ENCODE measurements at places on chromosomes 2 and 18.
A peak's percentile ranks its signal among the peaks of the same experiment; 100 is the strongest.

DNA sequence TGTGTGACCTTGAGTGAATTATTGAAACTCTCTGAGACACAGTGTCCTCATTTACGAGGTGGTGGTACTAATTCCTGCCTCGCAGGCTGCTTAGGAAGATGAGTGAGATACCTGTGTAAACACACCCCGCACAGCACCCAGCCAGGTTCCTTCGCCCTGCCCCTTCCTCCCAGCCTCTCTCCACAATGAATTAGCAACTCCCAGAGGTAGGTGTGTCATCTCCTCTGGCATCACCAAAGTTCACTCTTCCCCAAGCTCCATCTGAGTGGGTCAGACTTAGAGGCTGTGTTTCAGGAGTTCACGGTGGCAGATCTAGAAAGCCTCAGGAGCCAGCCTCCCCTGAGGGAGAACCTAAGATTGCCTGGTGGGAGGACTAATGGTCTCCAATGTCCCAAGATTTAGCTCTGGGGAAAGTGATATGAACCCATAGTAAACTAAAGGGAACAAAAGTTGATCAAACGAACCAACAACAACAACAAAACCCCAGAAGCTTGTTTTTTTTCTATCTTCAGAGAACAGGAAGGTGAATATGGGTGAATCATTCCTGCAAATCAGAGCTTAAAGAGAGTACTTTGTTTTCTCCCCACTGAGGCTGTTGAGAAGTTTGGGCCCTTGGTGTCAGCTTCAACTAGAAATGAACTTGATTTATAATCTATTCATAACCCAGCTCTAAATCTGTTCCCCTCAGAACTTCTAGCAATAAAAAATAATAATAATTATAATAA is 44.4 kb upstream of the NRP2 start:
- no peak for DNase-seq

DNA sequence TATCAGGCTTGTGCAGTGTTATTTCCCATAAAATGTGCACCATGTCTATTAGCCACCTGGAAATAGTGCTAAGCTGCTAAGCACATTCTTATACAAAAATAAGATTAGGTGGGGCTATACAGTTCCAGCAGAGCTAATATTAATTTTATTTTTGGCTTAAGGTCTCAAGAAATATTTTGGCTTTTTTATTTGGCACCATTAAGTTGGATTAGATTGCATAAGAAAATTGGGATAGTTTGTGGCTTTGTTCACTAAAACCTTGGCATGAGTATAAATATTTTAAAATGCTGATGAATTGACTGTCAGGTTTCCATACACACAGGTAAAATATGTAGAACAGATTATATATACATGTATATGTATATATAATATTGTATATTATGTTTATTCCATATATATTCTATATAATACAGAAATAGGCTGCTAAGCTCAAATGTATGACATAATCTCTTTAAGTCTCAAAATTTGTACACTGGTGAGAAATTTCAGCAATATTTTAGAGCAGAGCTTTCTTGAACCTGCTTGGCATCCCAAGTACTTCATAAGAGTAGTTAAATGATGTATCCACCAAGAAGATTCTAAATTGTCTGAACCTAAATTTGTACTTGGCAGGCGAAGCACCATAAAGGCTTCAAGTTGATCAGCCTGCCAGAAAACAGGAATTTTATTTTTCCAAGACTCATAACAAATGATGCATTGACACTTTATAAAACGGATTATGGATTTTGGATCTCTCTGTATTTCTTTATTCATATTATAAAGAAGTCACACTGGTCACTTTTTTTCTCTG is 32.6 kb downstream of the CCDC102B start:
- DNase-seq: no peak

GRCh38 chr2:228401065-228401912 is 219.8 kb upstream of the SPHKAP start:
- no peak for DNase-seq

DNA sequence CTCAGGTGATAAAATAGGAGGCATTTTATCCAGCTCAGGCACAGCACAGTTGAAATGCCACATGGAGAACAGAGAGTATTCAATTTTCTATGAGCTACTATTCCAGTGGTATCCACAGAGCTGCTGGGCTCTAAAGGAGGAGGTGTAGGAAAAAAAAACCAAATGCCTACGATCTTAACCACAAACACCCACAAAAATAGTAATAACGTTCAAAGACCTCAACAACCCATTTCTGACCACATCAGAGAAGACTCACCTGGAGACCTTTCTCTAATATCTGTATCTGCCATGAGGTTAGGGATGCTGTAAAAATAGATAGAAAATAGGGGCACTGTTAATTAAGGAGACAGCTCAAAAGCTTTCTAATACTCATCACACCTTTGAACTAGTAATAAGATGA is 294.6 kb upstream of the PARD3B start:
- no peak for DNase-seq

- no peak for DNase-seq
These were observed 448.9 kb downstream of the NBAS start for GRCh38 chr2:15112216-15112615.

GRCh38 chr18:37482433-37482832 is 83.2 kb downstream of the CELF4 start:
- no peak for DNase-seq

DNA sequence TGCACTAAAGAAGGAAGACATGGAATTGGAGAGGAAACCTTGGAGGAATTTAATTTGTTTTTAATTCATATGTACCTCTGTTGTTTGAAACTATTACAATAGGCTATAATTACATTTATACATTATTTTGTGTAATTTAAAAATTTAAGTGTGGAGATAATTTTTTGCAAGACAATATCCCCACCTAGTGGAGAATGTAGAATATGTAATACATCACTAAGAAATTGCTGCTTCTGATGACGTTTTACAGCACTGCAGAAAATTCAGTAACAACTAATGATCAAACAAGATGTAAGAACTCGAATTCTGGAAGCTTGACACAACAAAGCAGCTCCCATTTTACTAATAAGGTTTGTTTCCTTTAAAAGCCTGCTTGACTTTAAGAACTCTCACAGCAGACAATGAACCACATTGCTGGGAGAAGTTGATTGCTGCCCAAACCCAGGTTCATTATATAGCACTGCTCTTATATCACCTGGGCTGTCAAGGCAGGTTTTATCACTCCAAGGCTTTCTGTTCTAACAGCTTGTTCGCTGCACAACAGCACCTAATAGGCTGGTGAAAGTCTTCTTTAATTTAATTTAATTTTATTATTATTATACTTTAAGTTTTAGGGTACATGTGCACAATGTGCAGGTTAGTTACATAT is 53.4 kb downstream of the THADA start:
- DNase-seq: no peak

GRCh38 chr18:332721-333510 is 65.1 kb upstream of the THOC1 start:
- DNase-seq: no peak

- DNase-seq: no peak
These were observed 120.2 kb downstream of the FEZ2 start for GRCh38 chr2:36477746-36478145.

GRCh38 chr2:100451734-100452133 is 18.5 kb upstream of the NMS start:
- no peak for DNase-seq

GRCh38 chr2:73134471-73134870 is 21.7 kb upstream of the RAB11FIP5 start:
- DNase-seq: no peak

- DNase-seq: no peak
These were observed 293.0 kb downstream of the RDH14 start for GRCh38 chr2:18267501-18267900.

DNA sequence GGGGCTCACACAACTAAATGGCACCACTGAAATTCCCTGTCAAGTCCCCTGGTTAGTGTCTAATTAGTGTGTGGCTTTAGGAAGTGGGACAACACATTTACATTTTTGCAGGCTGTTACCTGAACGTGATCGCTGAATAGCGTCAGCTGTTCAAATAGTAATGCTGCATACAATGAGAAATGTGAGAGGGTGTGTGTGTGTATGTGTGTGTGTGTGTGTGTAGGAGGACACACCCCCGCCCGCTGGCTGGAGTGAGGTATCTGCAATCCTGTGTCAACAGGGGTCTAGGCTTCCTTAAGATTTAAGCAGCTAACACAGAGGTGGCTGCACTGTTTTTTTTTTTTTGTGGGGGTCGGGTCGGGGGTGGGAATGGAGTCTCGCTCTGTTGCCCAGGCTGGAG is 4.8 kb upstream of the LYPD6B start:
- no peak for DNase-seq

DNA sequence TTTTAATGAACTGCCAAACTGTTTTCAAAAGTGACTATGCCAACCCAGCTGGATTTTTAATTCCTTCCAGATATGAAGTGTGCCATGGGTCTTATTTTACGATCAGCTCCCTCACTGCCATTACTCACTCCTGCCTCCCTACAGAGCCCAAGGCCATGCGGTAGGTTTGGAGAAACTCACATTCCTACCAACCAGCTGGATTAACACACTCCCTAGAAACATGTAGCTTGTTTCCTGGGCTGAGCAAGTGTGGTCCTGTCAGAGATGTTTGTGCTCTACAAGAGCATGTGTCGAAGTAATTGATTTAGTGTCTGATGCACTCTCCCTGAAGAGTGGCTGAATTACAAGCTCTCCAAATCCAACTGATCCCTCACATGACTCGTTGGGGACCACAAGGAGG is 82.5 kb downstream of the SPP2 start:
- no peak for DNase-seq

- DNase-seq: peak; percentile 64
These were observed 7.6 kb upstream of the TNS1 start for GRCh38 chr2:218010140-218010983.

DNA sequence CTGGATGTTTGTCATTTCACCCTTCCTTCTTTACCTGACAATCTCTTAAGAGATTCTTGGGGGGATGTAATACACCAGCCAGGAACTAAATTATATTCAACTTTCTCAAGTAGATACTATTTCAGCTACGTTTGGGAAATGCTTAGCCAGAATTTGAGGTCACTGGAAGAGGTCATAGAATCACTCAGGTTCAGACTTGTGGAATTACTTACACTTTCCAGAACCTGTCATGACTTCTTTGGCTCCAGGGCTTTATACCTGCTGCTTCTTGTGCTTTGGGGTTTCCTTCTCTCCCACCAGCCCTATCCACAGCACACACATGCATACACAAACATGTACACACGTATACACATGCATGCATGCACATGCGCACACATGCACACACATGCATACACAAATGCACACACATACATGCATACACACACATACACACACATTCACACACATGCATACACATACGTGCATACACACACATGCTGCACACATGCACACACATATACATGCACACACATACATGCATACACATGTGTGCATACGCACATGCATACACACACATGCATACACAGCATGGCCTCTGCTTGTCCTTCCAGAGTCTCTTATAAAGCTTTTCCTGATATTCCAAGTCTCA is 23.5 kb upstream of the ANXA4 start:
- no peak for DNase-seq

DNA sequence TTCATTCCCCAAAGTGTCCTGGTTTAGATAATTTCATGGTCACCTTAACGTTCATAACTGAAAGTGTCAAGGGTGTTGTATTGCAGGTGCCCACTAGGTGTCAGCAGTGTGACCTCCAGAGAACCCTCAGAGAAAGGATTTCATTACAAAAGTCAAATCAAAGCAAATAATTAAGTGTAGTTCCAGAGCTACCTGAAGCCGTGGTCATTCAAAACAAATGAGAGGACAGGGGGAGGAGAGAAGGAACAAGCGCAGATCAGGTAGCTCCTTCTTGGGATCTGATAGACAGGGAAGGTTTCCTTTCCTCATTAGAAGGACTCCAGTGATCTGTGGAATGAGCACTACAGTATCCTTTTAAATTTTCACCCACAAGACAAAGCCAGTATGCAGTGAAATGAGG is at the start of gene SLC9A4:
SLC9A4 (plus strand) TSS at position 207 of the 400 bp plus-strand sequence. CDS start 534 bp downstream, outside the sequence.
- peak; percentile 64 for DNase-seq

Data from activated T-cell treated with anti-CD3 and anti-CD28 coated beads, Interleukin-2, amount 50 U/mL, for 24 hours (primary cell).